ENCODE measurements at places on chromosomes 1 and 21.

- DNase-seq, result no peak
These were observed 2.1 kb downstream of the SAMSN1 start for GRCh38 chr21:14543983-14544382.

- DNase-seq, result no peak
These were observed 12.4 kb upstream of the LRIF1 start for GRCh38 chr1:110976089-110976488.

DNA sequence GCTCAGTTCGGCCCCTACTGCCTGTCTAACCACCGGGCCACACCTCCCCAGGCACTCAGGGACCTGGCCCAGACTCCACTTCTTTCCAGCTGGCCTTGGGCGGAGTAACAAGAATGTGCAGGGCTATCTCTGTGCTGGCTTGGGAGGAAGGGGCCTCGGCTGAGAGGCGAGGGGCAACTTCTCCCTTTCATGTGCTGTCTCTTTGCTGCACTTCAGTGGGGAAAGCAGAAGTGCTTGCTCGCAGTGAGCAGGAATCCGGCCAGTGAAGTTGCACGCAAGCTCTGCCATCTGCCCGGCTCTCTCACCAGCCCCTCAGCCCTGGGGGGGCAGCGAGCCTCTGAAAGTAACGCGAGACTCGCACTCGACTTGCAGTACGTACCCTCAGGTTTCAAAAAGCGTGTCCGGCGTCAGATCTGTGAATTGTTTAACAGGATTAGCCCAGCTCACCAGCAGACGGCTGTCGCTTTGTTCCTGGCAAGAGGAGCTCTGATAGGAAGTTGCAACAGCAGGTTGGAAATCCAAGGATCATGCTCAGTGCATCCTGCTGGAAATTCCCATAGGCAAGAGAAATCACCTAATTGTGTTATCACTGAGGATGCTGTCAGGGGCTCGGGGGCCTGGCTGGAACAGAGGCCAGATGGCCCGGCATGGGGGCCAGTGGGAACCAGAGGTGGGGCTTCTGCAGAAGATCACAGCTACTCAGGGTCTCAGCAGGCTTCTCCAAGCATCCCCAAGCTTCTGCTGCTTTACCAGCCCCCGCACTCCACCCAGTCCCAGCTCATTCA, 221.1 kb downstream of the NPHP4 start:
- no peak for DNase-seq

DNA sequence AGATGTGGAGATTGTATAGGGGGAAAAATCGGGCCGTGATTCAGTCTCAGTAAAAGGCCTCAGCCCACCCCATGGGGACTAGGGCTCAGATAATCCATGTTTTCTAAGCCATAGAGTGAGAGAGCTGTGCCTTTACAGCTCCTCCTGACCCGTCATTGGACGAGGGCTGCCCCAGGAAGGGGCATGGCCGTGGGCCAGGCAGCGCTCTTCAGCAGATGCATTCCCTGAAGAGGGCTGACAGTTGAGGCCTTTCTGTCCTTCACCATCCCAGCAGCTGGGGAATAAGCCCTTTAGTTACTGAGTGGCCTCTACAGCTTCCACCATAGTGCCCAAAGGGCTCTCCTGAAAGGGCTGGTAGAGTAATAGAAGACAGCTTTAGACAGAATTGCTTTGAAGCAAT, 57.2 kb downstream of the ST3GAL3 start:
- DNase-seq, result no peak

DNA sequence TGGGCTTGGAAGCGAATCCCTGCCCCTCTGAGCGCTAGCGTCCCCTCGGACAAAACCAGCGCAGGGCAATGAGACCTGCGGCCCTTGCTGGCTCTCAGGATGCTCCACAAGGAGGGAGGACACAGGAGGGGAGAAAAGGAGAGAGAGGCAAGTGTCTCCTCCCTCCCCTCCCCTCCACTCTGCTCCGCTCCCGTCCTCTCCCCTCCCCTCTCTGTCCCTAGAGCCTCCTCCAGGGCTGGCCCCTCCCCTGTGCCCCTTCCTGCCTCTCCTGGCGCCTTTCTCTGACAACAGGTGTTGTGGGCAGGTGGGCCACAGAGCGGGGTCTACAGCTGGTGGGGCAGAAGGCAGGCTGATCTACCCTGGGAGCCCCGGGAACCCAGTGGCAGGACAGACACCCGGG, 35.2 kb downstream of the TP73 start:
- DNase-seq, result no peak

DNA sequence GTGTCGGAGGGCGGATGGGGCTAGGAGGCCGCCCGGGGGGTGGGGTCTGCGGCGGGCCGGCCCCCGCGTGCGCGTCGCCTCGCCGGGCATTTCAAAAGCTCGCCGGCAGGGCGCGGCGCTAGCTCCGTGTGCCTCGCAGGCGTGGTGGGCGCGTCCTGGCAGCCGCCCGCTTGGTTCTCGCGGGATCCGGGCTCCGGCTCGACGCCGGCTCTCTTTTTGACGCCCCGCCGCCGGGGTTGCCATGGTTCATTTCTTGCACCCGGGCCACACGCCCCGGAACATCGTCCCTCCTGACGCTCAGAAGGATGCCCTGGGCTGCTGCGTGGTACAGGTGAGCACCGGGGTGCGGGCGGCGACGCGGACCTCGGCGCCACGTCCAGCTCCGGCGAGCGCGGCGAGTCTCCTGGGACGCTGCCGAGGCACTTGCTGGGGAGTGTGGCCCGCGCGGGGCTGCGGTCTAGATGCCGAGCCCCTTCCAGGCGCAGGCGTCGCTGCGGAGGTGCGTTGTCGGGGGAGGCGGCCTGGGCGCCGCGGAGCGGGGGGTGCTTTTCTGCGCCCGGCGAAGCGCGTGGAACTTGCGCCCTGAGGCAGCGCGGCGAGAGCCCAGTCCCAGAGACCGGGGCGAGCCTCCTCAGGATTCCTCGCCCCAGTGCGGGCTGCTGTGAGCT, at the start of gene ZYG11A:
Gene ZYG11A, plus strand, starts transcription at position 118 of the 668 bp plus-strand sequence. Its CDS starts 124 bp downstream, at position 242.
- peak; percentile 69 for DNase-seq

- no peak for DNase-seq
These were observed 91.2 kb upstream of the KCNJ15 start for GRCh38 chr21:38165466-38166172.

DNA sequence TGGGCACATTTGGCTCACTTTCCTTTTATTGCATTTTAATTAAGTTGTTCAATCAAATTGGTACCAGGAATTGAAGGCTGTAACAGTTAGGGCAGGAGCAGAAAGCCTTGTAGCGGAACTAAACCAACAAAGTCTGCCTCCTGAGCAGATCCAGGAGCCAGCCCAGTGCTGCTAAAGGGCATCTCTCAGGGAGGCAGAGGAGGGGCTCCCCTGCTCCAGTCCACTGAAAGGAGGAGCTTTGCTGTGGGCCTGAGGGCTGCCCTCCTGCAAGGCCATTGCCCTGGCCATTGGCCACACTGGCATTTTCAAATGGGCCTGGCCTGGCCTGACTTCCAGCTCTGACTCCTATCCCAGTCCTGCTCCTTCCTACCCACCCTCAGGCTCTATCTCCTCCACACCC, 3.7 kb upstream of the TRABD2B start:
- no peak for DNase-seq

GRCh38 chr1:224623743-224624333, 7.7 kb downstream of the CNIH3 start:
- DNase-seq, result peak; percentile 89

DNA sequence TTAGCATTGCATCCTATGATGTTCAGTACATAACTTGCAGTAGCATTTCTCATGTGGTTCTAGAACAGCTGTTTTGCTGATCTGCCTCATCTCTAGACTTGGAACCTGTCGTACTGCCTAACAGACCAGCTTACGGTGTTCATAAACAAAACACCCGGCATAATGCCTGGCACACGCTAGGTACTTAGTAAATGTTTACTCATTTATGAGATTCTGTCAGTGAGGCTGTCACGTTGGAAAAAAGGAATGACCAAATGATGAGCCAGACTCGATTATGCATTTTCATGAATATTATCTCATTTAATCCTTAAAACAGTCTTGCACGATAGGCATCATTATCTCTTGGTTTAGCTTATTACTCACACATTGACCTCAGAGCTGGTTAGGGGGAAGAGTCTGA, 46.4 kb downstream of the CACHD1 start:
- no peak for DNase-seq

- DNase-seq, result no peak
These were observed 12.9 kb downstream of the FAAH start for GRCh38 chr1:46406881-46407608.

DNA sequence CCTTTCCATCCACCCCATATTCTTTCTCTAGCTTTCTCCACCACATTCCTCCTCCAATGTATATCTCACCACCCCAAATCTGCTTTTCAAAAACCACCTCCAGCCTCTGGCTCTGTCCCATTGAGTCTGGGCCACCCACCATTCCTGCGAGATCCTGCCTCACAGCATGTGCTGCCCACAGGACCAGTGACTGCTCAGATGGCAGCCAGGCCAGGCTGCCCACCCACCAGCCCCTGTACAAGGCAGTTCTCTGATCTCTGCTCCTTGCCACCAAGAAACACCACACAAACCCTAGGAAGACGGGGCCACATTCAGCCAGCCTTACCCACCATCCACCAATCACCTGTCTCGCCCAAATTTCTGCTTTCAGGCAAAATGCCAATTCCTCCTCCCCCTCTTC, 53.7 kb downstream of the PLEKHA6 start:
- no peak for DNase-seq

GRCh38 chr1:69499203-69499803, 68.4 kb upstream of the LRRC7 start:
- DNase-seq, result no peak

DNA sequence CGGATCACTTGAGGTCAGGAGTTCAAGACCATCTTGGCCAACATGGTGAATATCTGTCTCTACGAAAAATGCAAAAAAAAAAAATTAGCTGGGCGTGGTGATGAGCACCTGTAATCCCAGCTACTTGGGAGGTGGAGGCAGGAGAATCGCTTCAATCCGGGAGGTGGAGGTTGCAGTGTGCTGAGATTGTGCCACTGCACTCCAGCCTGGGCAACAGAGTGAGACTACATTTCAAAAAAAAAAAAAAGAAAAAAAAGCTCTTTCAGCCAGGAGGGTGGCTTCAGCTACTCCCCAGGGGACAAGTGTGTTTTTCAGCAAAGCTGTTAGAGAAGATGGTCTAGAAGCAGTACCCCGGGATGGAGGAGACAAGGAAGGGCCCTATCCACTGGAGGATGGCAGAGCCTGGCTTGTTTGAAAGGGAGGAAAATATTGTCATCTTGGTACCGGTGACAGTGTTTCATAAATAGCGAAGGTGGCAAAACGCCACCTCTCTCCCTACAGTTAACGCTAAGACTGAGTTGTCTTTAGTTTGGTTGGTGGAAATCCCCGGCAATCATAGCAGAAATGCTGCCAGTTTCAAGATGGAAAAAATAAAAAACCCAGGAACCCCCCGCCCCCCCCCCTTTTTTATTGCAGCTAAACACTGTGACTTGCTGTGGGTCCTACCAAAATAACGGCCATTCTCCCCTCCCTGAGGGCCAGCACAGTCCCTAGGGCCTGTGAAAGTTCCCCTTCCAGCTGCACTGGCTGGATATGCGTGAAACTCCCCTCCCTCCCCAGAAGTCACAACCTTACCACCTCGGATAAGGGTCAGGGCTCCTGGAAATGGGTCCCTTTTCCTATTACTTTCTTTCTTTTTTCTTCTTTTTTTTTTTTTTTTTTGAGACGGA, 3.5 kb downstream of the PIK3CD start:
- peak; percentile 65 for DNase-seq

GRCh38 chr1:77118712-77119111, 100.5 kb downstream of the PIGK start:
- DNase-seq, result no peak

DNA sequence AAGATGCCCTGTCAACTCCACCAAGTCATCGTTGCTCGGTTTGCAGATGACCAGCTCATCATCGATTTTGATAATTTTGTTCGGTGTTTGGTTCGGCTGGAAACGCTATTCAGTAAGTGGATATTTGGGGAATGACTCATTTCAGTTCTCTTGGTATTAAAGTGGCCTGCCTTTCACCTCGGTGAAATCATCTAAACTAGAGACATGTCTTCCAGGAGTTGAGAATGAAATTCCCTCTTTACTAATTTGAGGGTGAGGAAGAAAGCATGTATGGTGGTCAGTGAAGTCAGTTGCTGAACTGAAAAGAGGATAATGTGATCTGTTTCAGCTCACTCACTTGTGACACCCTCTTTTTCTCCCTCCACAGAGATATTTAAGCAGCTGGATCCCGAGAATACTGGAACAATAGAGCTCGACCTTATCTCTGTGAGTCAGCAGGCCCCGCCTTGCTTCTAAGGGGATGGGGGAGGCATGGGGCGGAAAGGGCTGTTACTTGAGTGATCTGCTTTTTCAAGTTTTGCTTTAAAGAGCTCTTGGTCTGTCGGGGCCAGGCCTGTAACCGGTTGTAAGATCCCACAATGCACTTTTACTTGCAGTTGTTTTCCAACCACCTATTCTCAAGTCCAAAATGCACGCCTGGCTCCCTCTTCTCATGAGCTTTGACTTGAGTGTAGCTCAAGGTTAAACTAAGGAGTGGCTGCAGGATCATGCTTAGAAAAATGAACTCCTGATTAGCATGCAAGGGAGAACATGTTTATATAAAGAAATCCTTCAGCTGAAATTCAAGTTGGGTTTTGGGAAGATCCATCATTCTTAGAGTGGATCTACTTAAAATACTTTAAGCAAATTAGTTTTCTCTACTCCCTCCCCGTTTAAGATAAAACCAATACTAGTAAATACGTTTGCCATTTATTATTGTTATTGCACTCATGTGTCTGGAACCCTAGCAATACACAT, 59.8 kb downstream of the CAPN2 start:
- DNase-seq, result no peak

GRCh38 chr1:164637461-164638375, 78.7 kb downstream of the PBX1 start:
- DNase-seq, result no peak

GRCh38 chr1:160134791-160135572, 16.4 kb upstream of the ATP1A4 start:
- DNase-seq, result no peak

DNA sequence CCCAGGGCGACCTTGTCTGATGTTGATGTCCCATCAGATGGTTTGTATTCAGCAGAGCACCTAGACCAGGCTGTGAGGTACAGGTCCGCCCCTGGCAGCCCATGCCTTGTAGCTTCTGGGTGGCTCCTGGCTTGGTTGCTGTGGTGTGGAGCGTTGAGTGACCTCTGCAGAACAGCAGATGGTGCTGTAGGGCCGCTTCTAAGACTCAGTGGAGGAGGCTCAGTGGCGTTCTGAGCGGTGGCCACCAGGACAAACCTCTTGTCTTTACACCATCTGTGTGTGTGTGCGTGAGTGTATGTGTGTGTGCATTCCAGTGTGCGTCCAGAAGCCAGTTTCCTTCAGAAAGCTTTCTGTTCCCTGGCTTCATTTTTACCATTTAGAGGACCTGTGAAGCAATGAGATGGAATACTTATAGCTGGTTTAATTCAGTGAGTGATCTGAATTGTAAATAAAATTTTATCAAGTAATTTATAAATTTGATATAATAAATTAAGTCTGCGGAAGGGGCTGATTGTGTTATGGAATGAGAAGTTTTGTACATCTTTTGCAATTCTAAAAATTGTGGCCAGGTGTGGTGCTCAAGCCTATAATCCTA, 66.1 kb downstream of the ADARB1 start:
- peak; percentile 77 for DNase-seq

GRCh38 chr1:51956528-51957509, 33.7 kb downstream of the RAB3B start:
- no peak for DNase-seq

- no peak for DNase-seq
These were observed 4.5 kb downstream of the PMVK start for GRCh38 chr1:154931940-154932487.

- no peak for DNase-seq
These were observed 7.1 kb upstream of the THEM5 start for GRCh38 chr1:151860504-151861187.

GRCh38 chr1:248838357-248839167, 538 bp downstream of the ZNF672 start:
- peak; percentile 91 for DNase-seq
